Endodermal cell (in vitro differentiated cells): ENCODE measurements at places on chromosomes 2 and 18. TPM values are rescaled to one million over a fixed set of nuclear protein-coding genes. Genes with fewer than 3 reads are reported as not detected.
A peak's percentile ranks its signal among the peaks of the same experiment; 100 is the strongest.

DNA sequence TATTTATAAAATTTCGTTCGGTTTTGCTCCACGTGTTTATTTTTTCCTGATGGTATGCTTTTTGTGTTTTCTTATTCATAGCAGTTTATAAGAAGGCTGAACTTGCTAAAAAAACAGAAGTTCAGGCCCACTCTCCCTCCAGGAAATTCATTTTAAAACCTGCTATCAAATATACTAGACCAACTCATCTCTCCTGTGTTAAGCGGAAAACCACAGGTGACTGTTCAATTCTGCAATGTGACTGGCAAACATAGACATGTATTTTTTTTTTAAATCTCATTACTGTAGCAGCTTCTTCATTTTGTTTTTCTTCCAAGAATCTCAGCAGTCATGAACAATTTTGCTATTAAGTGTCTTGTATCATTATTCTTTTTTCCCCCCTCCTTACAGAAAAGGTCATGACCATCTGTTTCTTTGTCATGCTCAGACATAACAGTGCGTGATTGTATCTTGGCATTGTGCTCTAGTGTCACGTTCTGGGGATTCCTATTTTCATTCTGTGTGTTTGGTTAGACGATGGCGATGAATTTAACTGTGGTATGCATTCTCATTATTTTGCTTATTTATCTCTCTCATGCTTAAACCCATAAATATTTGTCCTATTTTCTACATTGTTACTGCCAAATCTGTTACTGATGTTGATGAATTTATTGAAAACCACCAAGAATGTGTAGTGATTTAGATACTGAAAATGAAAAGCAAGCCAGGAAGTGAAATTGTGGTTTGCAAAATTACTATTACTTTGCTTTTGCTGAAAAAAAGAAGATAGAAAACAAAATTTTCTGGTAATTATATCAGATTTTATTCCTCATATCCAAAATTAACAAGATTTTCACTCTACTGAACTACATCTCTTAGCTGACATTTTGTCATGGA is 74.6 kb upstream of the UNC80 start:
- H3K4me3 ChIP-seq: no peak overlapping the region
- H3K27me3 ChIP-seq: no peaks in the 10 kb centered on the region
- H3K27ac ChIP-seq: peak overlapping the region; percentile 24
- no peaks in the 10 kb centered on the region for H3K4me1 ChIP-seq
- DNase-seq: no peak

- no peaks in the 10 kb centered on the region for H3K4me1 ChIP-seq
- H3K36me3 ChIP-seq: no peaks in the 10 kb centered on the region
- no peak for DNase-seq
- H3K27ac ChIP-seq: no peak overlapping the region
Observed at GRCh38 chr2:220280736-220281135, 653.3 kb downstream of the SLC4A3 start.

GRCh38 chr2:240596080-240596460 is 9.5 kb downstream of the CAPN10 start:
- H3K27ac ChIP-seq: no peak overlapping the region
- peaks cover 12% of the 10 kb centered on the region for H3K36me3 ChIP-seq
- no peaks in the 10 kb centered on the region for H3K27me3 ChIP-seq
- no peak overlapping the region for H3K4me3 ChIP-seq

DNA sequence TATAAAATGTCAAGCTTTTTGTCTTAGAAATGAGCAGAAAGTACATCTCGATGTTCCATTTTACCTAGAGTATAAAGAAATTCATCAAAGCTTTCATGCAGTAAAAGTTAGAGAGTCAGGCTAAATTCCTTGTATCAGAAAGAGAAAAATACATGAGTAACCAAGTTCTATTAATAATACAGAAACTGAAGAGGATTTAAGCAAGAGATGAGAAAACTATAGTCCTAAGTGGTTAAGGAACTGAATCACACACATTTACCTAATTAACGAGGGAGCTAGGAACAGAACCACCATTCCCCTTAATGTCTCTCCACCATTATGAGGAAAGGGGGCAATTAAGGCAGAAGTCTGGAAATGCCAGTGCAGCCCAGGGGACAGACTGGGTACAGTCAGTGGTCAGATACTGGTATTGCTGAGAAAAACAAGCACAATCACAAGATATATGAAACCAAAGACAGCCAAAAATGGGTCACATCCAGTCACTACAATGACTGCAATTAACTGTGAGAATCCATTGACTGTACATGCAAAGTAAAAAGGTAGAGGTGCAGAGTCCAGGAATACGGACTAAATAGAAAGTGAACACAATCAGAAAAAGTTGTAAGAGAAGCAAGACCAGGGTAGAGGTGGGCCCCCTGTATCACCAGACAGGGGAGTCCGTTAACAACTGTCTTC is 23.9 kb downstream of the MAP4K3 start:
- no peak overlapping the region for H3K4me3 ChIP-seq
- no peaks in the 10 kb centered on the region for H3K36me3 ChIP-seq
- no peak for DNase-seq
- no peak overlapping the region for H3K27ac ChIP-seq
- no peaks in the 10 kb centered on the region for H3K27me3 ChIP-seq

GRCh38 chr2:123116595-123116994 is 908.5 kb upstream of the CNTNAP5 start:
- H3K27me3 ChIP-seq: no peaks in the 10 kb centered on the region
- H3K4me3 ChIP-seq: no peak overlapping the region

GRCh38 chr18:55149994-55150393 is 190.7 kb upstream of the CCDC68 start:
- H3K4me1 ChIP-seq: no peaks in the 10 kb centered on the region
- no peaks in the 10 kb centered on the region for H3K36me3 ChIP-seq
- no peak overlapping the region for H3K27ac ChIP-seq
- peaks cover 6% of the 10 kb centered on the region for H3K27me3 ChIP-seq
- H3K4me3 ChIP-seq: no peak overlapping the region

GRCh38 chr2:134906726-134907125 is 11.9 kb upstream of the CCNT2 start:
- H3K4me3 ChIP-seq: no peak overlapping the region
- H3K27me3 ChIP-seq: no peaks in the 10 kb centered on the region
- no peak for DNase-seq
- no peaks in the 10 kb centered on the region for H3K36me3 ChIP-seq
- no peaks in the 10 kb centered on the region for H3K4me1 ChIP-seq

DNA sequence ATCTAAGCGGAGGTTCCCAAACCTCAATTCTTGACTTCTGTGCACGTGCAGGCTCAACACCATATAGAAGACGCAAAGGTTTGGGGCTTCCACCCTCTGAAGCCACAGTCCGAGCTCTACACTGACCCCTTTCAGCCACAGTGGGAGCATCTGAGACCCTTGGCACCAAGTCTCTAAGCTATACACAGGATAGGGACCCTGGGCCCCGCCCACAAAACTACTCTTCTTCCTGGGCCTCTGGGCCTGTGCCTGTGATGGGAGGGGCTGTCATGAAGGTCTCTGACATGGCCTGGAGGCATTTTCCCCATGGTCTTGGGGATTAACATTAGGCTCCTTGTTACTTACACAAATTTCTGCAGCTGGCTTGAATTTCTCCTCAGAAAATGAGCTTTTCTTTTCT is 1374.1 kb upstream of the NXPH2 start:
- no peaks in the 10 kb centered on the region for H3K27me3 ChIP-seq
- peak; percentile 64 for DNase-seq
- no peak overlapping the region for H3K4me3 ChIP-seq
- H3K36me3 ChIP-seq: no peaks in the 10 kb centered on the region

- H3K4me1 ChIP-seq: no peaks in the 10 kb centered on the region
- H3K4me3 ChIP-seq: no peak overlapping the region
- H3K27ac ChIP-seq: no peak overlapping the region
- H3K27me3 ChIP-seq: no peaks in the 10 kb centered on the region
Observed at GRCh38 chr2:143730155-143730952, 601.1 kb downstream of the ARHGAP15 start.

- no peak overlapping the region for H3K27ac ChIP-seq
- H3K4me3 ChIP-seq: no peak overlapping the region
- DNase-seq: no peak
- H3K4me1 ChIP-seq: no peaks in the 10 kb centered on the region
- peaks cover 11% of the 10 kb centered on the region for H3K36me3 ChIP-seq
- H3K27me3 ChIP-seq: no peaks in the 10 kb centered on the region
Observed at GRCh38 chr2:26251893-26252292, 7.2 kb downstream of the HADHB start.

GRCh38 chr18:72908181-72908580 is 40.4 kb upstream of the NETO1 start:
- no peak overlapping the region for H3K27ac ChIP-seq
- no peaks in the 10 kb centered on the region for H3K4me1 ChIP-seq
- no peak overlapping the region for H3K4me3 ChIP-seq
- no peak for DNase-seq

DNA sequence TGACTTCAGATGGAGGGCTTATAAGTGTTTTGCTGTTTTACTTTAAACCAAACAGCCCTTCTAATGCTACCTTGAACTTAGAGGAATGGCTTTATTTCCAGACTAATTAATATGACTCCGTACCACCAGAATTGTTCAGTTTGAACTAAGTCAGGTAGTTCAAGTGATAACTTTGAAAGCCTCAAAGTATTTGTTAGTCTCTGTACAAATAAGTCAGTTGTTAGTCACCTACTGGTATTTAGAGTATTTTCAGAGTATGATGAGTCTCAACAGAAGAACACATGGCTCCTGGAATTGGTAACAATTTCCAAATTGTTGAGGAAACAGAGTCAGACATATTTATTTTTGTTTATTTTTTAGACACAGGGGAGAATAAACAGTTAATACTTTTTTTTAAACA is 381.8 kb upstream of the NRXN1 start:
- H3K36me3 ChIP-seq: no peaks in the 10 kb centered on the region
- no peaks in the 10 kb centered on the region for H3K27me3 ChIP-seq
- no peak for DNase-seq
- no peak overlapping the region for H3K27ac ChIP-seq
- H3K4me1 ChIP-seq: no peaks in the 10 kb centered on the region

DNA sequence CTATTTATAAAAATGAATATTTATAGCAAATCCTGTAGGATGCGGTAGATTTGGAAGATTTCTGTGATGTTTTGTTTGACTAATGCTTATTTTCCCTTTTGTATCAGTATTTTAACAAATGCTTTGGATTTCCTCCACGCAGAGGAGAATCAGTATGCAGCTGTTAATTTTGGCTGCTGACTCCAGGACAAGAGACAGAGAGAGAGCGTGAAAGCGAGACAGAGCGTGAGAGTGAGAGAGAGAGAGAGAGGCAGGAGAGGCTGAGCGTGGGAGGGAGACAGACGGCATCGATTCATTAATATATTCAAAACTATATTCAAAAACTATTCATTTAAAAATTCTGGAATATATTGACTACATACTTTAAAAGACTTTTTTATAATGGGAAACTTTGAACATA is 62.5 kb downstream of the RRM2 start:
- no peaks in the 10 kb centered on the region for H3K36me3 ChIP-seq
- no peak overlapping the region for H3K4me3 ChIP-seq
- no peak for DNase-seq
- no peaks in the 10 kb centered on the region for H3K4me1 ChIP-seq
- H3K27me3 ChIP-seq: no peaks in the 10 kb centered on the region
- H3K27ac ChIP-seq: no peak overlapping the region

DNA sequence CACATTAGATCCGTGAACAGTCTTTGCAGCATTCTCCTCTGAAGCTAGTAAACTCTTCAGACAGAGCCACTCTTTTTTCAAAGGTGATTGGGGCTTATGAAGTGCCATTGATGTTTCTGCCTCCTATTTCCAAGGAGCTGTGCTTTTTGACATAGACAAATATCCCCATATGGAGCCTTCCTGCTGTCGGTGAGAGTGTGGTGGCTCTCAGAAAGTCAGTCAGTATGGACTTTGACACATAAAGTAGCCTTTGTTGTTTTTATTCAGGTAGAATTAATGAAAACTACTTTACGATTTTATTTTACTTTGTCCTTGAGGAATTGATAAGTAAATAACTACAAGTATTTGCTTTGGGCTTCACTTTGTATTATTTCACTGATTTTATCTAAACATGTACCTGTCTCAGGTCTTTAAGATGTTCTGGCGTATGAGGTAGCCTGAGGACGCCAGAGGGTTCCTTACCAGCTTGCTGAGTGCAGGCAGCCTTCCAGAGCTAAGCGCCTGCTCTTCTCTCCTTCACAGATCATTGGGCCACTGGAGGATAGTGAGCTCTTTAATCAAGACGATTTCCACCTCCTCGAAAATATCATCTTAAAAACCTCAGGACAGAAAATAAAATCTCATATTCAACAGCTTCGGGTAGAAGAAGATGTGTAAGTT is 69.7 kb downstream of the UGGT1 start:
- H3K27me3 ChIP-seq: no peaks in the 10 kb centered on the region
- no peak overlapping the region for H3K27ac ChIP-seq
- peaks cover 86% of the 10 kb centered on the region for H3K36me3 ChIP-seq
- H3K4me3 ChIP-seq: no peak overlapping the region
- H3K4me1 ChIP-seq: no peaks in the 10 kb centered on the region
- DNase-seq: no peak

FAP gene
- not detected in 3 replicates for total RNA-seq

ERICH2 gene
- total RNA-seq: 6.6 to 19.2 TPM (median 18.3 TPM) in 3 replicates

PPP4R1 gene
- 116 and 126 TPM in 2 replicates for total RNA-seq

RNF125 gene
- 25.4 and 29.3 TPM in 2 replicates for total RNA-seq

CAVIN2 gene
- not detected in 3 replicates for total RNA-seq

CRYGD gene
- total RNA-seq: 2.2 and 3.3 TPM in 2 replicates

NTSR2 gene
- not detected in 2 replicates for total RNA-seq

HOXD13 gene
- 0.35 to 0.55 TPM (median 0.40 TPM) in 3 replicates for total RNA-seq

SH3BP4 gene
- 44.6 and 53.4 TPM in 2 replicates for total RNA-seq

ZNF514 gene
- 22.5 and 27.8 TPM in 2 replicates for total RNA-seq

NAT8 gene
- not detected in 2 replicates for total RNA-seq

CHRNG gene
- not detected in 2 replicates for total RNA-seq

TOGARAM2 gene
- 0.86 to 2.6 TPM (median 2.4 TPM) in 3 replicates for total RNA-seq
